ENCODE measurements at places on chromosomes 6 and 20. TPM values are rescaled to one million over a fixed set of nuclear protein-coding genes. Genes with fewer than 3 reads are reported as not detected.

DNA sequence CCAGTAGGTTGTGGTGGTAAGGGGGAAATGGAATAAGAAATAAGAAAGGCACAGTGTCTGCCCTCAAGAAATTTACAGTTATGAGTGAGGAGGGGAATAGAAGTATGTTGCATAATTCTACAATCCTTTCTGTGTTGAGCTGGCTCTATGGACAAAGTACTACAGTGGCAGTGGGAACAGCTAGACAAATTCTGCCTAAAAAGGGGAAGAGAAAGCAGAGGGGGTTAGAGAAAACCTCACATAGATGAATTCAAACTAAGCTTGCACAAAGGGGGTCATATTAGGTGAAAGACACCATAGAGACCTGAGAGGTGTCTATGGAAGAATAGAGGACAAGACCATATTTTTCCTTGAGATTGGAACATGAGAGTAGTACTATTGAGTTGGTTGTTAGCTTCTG, 146.9 kb upstream of the VGLL2 start:
- DNase-seq = no peak

DNA sequence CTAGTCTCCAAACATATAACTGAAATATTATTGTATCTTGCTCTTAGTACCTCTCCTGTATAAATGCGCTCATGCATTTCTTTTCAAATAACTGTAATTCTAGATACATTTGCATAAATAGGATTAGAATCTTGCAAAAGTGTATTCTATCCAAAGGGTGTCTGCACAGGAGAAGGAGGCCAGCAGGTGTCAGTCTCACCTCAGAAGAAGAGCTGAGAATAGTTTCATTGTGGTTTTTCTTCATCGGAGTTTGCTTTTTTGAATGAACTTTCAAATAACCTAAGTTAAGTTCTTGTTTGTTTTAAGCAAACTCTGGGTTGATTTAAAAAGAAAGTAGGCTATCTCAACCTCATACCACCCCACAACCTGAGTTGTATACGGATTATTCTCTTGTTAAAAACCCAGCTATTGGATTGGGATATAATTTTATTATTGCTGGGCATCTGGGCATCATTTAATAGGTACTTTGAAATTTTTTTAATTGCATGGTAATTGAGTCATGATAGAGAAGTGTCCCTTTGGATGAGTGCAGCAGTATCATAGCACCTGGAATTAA, 125.0 kb upstream of the MLIP start:
- no peak for DNase-seq

DNA sequence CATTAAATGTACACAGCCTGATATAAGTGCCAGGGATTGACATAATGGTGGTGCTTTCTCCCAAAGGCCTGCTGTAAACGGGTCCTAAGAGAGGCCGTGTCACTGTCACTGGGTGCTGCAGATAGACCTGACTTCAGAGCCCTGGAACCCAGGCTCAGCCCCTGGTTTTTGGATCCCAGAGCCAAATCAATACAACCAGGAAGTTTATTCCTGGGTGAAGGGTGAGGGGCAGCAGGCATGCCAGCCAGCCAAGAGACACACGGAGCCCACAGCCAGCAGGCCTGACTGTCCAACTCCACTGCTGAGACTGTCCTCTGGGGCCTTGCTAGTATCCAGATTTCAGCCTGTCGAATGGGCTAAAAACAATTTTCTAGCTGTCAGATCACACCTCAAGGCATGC, 12.8 kb upstream of the ARMC12 start:
- no peak for DNase-seq

GRCh38 chr6:12962987-12963386, 246.4 kb downstream of the PHACTR1 start:
- no peak for DNase-seq

The RIPOR2 gene
- total RNA-seq = 6.5 TPM

GRCh38 chr20:21682521-21682954, 22.9 kb upstream of the PAX1 start:
- DNase-seq = no peak

The ARHGAP40 gene
- total RNA-seq = not detected

DNA sequence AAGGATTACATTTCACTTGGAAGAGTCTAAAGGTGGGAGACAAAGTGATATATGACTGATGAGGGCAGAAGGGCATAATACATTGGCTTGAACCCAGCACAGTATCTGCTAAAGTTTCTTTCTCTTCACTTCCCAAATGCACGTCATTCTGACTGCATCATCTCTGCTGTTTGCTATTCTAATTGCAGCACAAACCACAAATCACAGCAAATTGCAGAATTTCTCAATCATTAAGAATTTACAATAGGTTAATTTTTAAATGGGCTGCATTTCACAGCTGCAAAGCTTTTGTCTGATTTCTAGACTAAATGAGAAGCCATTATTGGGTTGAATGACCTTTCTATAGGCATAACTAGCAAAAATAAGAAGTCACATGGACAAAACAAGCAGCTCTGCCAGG, 337.0 kb downstream of the RNGTT start:
- DNase-seq = no peak

All from Peyer's patch (tissue), 4 donors.